ENCODE measurements at places on chromosomes 1 and 21.

DNA sequence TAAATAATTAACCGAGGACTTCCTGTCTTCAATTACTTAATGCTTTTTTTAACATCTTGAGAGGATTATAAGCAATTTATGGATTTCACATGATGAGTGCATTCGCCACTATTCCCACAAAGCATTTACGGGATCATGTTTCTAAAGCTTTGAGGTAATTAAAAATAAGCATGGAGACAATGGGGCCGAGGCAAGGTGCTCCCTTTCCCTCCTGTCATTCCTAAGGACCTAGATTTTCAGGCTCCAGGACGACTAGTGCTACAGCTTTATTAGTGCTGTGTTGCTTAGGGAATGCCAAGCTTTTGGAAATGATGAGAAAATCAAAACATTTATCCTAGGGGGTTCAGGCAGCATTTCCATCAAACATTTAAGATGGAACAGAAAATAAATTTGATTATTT lies 209.2 kb downstream of the KCTD3 start:
- no peak for DNase-seq

DNA sequence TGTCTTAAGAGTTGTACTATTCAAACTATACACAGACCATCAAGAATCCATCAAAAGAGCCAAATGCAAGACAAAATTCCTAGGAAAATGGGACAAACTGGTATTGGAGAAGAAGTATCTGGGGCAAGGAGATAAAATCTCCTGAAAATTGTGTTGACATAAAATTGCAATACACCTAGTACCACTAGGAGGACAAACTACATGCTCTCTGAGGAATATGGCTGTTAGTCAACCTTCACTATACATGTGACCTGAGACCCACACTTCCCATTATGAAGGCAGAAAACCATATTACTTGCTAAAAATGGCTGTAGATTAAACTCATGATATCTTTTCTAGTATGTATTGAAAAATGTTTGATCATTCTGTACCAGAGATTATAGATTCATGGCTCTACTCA lies 30.0 kb downstream of the IRF2BP2 start:
- no peak for DNase-seq

- no peak for DNase-seq
Observed at GRCh38 chr1:183881387-183882131, 76.6 kb downstream of the RGL1 start.

DNA sequence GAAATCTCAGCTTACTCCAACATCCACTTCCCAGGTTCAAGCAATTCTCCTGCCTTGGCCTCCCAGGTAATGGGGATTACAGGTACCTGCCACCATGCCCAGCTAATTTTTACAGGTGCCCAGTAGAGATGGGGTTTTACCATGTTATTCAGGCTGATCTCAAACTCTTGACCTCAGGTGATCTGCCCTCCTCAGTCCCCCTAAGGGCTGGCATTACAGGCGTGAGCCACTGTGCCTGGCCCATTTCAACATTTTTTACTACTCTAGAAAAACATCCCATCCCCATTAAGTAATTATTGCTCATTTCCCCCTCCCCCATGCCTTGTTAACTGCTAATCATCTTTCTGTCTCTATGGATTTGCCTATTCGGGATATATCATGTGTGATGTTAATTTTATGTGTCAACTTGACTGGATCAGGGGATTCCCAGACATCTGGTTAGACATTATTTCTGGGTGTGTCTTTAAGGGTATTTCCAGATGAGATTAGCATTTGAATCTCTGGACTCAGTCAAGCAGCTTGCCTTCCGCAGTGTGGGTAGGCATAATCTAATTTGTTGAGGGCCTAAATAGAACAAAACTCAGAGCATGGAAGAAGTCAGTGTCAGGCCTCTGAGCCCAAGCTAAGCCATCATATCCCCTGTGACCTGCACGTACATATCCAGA lies 33.0 kb upstream of the ZBTB8B start:
- no peak for DNase-seq

DNA sequence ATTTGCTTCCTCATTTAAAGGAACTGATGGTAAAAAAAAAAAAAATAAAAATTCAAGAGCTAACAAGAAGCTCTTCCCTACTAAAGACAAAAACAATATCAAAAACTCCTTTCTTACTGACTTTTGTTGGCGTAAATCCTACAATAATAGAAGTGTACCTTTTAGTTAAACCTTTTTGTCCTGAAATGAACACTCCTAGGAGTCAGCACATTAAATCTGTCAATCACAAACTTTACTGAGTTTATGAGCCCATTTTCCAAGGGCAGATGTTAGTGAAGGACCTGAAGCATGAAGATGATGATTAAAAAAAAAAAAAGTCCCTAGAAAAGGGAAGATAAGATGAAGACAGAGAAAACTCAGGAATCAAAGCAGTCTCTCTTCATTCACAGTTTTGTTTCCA lies 22.6 kb upstream of the DDX59 start:
- DNase-seq: no peak

DNA sequence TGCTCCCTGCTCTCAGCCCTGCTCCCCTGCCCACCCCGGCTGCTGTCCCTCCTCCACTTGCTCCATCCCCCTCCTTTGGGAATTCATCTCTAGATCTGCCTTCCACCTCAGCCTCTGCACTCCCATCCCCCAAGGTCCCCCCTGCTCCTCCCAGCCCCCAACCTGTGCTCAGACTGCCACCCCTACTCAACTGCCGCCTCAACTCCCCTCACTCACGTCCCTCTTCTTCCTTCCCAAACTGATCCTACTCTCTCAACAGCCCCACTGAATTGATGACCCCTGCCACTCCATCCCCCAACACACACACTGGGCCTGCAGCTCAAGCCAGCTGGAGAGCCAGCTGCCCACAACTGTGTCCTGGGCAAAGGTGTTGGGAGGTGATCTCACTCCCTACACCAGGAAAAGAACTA lies 15.8 kb upstream of the ETV3L start:
- DNase-seq: no peak

GRCh38 chr1:151196292-151196800 lies 2.0 kb upstream of the PIP5K1A start:
- no peak for DNase-seq

- no peak for DNase-seq
Observed at GRCh38 chr1:18644446-18644845, 13.8 kb downstream of the PAX7 start.

DNA sequence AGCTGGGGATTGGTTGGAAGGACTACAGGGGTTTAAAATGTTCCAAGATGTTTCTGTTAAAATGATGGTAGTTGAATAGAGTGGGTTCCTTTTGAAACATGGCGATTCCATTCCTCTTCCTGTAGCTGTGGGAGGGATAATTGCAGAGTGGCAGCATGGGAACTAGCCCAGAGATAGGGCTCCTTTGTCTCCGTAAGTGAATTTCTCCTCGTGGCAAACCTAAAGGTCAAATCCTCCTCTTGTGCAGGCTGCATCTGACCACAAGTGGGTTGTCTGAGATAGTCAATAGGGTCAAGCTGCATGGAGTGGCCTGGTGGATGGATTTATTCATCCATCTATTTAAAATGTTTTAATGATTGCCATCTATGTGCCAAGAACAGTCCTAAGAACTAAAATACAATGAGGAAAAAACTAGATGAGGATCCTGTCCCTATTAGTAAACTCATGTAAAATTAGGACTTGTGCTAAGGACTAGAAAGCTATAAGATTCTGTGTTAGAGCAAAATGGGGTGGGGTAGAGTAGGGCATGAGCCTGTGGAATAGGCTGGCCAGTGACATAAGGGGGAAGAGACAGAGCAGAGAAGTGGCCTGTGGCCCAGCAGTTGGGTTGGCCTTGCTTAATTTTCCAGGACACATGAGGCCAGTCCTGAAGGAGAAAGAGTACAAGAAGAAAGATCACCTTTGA lies 89.1 kb upstream of the IVNS1ABP start:
- no peak for DNase-seq

Measured in activated CD8-positive, alpha-beta memory T cell treated with anti-CD3 and anti-CD28 coated beads for 1 hour (primary cell).